ENCODE measurements at places on chromosomes 11 and 22.

GRCh38 chr11:34251589-34251980 lies 106.2 kb downstream of the ABTB2 start:
- DNase-seq: no peak

- no peak for DNase-seq
Observed at GRCh38 chr11:22957786-22958185, 97.5 kb upstream of the CCDC179 start.

DNA sequence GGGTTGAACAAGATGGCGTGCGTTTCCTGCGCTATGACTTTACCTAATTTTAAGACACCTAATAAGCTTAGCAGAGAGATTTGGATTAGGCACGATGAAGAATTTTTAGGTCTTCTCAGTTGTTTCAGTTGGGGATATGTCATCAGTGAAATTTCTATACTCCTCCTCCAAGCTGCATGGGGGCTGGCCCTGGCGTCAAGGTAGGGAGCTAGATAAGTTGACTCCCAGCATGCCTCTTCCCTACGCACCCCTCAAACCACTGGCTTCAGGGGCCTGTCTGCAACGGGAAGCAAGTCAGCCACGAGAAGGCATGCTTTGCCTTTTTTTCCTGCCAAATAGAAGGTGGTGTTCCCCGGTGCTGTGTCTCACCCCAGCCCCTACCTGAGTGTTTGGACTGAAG lies 13.3 kb downstream of the DGAT2 start:
- no peak for DNase-seq

- DNase-seq: no peak
Observed at GRCh38 chr22:29861672-29862297, 21.2 kb upstream of the MTMR3 start.

DNA sequence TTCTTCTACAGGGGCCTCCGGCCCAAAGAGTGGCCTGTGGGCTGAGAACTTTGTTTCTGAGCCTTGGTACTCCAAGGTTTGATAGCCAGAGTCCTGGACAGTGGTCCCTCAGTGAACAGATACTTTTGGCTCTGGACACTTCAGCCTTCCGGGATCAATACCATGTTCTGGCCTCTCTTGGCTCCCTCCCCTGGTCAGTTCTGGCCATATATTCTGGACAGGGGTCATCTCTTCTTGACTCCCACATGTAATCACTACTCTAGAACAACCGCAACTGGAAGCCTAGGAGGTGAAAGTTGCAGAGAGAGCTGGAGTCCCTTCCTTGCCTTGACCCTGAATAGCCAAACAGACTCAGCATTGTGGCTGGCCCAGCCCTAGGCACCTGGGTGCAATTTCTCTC lies 2.3 kb downstream of the RTN4RL2 start:
- DNase-seq: no peak

- no peak for DNase-seq
Observed at GRCh38 chr22:22343581-22344296, 99.2 kb downstream of the VPREB1 start.

GRCh38 chr22:33105501-33105911 lies 47.3 kb upstream of the SYN3 start:
- DNase-seq: no peak

- no peak for DNase-seq
Observed at GRCh38 chr11:99281331-99281730, 260.6 kb downstream of the CNTN5 start.

- DNase-seq: no peak
Observed at GRCh38 chr22:23370251-23370650, 189.9 kb downstream of the BCR start.

DNA sequence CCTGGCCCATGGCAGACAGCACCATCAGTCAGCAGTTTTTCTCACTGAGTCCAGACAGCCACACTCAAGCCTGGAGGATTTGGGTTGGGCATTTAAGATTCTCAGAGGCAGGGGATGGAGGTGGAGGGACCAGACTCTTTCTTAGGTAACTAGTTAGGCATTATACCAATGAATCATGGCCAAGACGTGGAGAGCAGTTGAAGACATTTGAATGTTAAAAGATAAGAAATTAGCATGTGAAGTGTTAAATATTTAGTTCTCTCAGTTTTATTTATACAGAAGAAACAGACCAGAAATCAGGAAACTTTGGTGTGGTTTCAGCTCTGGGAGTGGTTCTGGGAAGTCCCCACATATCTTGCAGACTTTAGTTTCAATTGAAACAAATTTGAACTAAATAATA lies 9.9 kb downstream of the GTF2H1 start:
- no peak for DNase-seq

GRCh38 chr22:24335496-24335895 lies 64.9 kb downstream of the SPECC1L start:
- no peak for DNase-seq

GRCh38 chr22:29112121-29112520 lies 39.3 kb downstream of the KREMEN1 start:
- no peak for DNase-seq

DNA sequence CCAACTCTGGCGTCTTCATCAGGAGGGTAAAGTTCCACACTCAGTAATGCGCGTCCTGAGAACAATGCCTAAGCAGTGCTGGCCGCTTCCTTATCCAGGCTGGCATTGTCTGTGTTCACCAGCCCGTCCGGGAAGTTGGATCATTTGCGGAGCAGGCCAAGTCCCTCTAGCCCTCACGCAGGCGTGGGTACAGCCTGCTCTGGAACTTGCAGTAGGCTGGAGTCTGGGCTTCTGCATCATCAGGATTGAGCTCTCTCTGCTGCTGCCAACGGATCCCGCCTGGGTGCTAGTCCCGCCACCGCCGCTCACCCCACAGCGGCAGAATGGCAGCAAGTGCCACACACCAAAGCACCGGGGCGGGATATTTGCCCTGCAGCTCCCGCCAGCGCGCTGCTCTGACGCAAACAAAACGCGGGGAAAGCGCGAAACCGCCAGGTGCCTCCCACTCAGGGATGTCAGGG lies 29.0 kb downstream of the GLYATL1 start:
- no peak for DNase-seq

- no peak for DNase-seq
Observed at GRCh38 chr11:38252620-38253019, 1654.6 kb upstream of the RAG2 start.

GRCh38 chr11:32435511-32435941 lies at the start of gene WT1:
Gene WT1, minus strand, starts transcription at chr11:32435539.
- DNase-seq: no peak

DNA sequence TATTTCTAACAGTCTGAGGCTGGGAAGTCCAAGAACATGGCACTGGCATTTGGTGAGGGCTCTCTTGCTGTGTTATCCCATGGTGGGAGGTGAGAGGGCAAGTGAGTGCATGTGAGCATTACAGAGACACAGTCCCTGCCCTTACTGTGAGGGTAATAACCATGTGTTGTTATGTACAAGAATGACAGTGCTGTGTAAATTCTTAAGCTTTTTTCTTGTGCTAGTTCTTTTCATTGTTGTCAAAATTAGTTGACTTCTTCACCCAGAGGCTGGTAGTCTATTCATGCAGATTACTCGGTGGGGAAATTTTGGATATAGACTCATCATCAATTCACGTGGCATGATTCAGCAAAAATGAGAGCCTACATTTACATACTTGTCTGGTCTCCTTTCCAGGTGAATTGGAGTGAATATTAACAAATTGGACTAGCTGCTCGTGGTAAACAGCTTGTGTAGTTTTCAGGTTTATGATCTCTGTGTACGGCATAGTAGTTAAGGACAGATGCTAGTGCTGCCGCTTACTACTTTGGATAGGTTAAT lies 49.3 kb downstream of the ATXN10 start:
- DNase-seq: no peak

- no peak for DNase-seq
Observed at GRCh38 chr11:130278745-130279144, 36.0 kb downstream of the ZBTB44 start.

DNA sequence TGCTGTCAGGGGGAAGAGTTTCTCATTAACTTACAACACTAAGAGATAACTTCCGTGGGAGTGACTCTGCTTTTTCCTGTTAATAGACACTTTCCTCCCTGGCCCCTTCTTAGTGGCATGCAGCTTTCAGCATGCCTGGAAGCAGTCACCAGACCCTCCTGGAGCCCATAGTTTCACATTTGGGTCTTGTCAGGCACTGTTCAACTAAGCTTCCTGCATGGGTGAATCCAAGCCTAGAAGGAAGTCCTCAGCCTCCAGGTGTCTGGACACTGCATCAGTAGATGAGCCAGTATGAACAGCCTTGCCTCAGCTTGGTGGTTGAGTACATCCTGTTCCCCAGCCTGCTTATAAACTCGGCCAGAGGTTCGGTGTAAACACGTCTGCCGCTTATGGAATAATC lies 68.1 kb downstream of the PPP6R3 start:
- no peak for DNase-seq

DNA sequence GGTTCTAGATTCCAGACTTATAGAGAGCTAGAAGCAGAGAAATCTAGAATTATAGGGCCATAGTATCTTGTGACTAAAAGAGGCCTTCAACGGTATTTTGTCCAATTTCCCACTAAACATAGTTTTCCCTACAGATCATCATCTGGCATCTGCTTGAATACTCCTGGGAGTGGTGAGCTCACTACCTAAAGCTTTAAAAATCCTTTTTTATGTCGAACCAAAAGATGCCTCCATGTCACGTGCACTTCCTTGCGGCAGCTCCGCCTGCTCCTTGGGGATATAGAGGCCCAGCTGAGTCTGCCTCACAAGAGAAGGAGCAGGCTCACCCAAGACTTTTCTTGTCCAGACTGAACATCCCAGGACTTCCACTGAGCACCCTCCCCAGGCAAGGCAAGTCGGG lies 4.3 kb upstream of the MB start:
- no peak for DNase-seq

Data from Karpas-422 (cell line).